T47D (cell line): ENCODE measurements at places on chromosomes 12 and 14.

- DNase-seq: no peak
These were observed 23.0 kb upstream of the BATF start for GRCh38 chr14:75499084-75499875.

DNA sequence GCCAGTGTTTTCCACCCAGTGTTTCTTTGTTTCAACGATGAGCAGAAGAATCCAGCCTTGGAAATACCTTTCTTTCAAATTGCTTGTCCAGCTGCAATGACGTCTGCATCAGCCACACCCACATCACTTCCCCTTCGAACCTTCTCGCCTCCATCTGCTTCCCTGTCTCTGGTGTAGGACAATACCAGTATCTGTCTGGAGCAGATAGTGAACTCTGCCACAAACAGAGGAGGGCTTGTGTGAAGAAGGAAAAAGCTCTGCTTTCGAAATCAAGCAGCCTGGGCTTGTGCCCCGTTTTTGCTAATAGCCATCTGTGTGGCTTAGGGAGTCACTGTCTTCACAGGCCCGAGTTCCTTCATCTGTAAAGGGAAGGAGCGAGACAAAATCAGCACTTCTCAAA, 415.4 kb downstream of the ZFP36L1 start:
- no peak for DNase-seq

DNA sequence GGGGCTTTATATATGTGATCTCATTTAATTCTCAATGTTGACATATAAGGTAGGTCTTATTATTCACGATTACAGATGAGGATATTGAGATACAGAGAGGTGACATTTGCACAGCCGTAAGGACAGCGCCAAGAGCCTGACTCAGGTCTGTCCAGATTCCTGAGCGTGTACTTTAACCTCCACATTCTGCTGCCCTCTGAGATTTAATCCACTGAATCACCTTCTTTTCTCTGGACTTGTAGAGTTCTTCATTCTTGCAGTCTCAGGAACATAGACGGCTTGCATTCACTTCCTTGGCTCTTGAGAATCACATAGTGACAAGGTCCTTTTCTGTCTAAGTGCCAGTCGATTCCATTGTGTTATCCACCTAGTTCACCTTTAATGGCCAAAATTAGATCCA, 141.0 kb upstream of the ARHGAP5 start:
- DNase-seq: peak; percentile 51

DNA sequence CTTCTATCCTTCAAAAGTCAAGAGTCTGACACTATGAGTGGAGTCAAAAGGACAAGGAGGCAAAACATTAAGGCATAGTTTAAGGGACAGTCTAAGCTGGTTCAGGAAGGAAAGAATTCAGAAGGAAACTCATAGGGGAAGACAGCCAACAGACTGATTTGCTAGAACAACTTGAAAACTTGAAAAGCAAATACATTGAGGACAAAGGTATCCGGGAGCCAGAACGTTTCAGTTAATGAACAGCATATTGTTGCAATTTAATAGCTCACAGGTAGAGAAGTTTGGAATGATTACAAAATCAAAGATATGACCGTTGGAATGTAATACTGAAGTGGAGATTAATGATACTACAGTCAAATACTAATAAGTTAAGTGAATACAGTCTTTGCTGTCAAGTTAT, 312.8 kb upstream of the RPL10L start:
- peak; percentile 10 for DNase-seq

DNA sequence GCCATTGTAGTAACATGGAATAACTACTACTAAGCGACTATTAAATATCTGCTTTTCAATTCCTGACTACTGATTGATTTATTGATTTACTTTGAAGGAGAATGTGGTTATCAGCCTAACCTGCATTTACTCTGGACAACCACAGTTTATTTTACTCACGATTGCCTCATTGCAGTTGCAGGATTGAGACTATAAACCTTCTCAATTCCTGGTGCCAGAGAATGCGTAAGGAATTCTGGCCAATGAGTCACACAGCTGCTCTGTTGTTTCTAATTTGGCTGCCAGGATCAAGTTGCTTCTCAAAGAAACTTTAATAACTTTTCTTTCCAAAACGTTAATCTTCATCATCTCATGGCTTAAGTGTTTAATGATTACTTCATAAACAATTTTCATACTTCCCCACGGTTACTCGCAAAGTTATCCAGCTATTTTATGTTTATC, 13.1 kb upstream of the TMTC1 start:
- peak; percentile 30 for DNase-seq

GRCh38 chr12:72982356-72982755, 710.2 kb downstream of the TRHDE start:
- no peak for DNase-seq

DNA sequence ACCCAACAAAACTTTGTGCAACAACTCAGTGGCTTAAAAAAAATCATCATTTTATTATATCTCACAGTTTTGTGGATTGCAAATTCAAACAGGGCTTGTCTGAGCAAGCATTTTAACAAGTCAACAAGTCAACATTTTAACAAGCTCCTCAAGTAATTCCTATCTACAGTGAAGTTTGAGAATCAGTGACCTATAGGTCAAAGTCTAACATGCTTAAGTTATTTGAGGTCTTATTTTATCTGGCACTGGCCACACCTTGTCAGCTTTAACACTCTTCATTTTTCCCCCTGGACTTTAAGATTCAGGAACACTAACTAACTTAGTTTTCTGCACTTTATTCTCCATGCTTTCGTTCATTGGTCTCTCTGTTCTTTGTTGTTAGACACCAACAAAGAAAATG, 71.2 kb upstream of the PELI2 start:
- DNase-seq: no peak
